Fibroblast of mammary gland (primary cell): ENCODE measurements at places on chromosomes 2 and 18.

DNA sequence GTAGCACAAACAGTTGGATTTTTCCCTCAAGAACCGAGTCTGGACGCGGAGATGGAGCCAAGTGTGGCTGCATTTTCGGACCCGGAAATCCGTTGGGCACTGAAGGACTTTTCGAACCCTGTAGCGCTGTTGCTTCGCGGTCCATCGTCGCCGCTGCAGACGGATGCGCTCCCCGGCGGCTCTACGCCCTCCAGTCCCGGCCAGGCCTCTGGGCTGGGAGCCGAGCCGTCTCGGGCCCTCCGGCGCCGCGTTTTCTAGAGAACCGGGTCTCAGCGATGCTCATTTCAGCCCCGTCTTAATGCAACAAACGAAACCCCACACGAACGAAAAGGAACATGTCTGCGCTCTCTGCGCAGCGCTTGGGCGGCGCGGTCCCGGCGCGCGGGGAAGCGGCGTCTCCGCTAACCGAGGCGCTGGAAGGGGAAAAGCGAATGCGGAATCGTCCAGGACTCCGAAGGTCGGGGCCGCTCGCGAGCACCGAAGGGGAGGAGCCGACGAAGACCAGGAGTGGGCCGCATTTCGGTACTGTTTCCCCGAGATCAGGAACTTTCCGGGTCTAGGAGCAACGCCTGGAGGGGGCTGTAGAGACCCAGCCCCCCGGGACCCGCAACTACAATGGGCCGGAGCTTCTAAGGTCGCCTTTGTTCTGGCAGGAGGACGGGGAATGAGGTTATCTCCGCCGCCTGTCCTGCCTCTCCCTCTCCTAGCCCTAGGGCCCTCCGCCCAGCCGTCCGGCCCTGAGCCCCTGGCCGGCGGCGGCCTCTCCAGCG, 3.2 kb downstream of the EMX1 start:
- DNase-seq, result peak; percentile 14

- peak; percentile 30 for DNase-seq
These were observed 204.2 kb downstream of the AGAP1 start for GRCh38 chr2:235698028-235698427.

- peak; percentile 38 for DNase-seq
These were observed 112.2 kb upstream of the NT5C1B start for GRCh38 chr2:18701546-18701945.

GRCh38 chr2:8861797-8862196, 24.4 kb upstream of the KIDINS220 start:
- DNase-seq, result no peak

DNA sequence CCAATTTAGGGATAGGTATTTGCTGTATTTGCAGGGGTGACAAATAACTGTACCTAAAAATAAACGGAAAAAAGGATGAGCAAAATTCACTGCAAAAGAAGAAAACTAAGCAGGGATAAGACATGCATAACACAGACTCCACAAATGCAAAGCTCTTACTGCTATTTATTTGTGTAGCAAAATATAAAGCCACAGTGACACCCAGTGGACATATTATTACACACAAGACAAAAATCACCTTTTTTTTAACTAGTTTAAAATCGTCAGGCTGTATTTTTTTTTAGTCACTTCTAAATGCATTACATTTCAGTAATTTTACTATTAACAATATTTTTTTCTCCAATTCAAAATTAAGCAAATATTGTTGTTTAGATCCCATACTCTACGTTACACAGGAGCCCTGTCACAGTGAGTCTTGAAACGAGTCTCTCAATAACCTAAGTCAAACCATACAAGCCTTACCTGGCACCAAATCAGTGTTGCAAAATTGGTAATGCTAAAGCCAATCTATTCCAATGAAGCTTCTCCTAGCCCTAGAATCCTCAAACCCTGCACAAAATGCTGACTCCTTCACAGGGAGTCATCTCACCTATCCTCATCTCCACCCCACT, 23.7 kb downstream of the METTL4 start:
- DNase-seq, result peak; percentile 69

GRCh38 chr2:47272905-47273758, 118.0 kb upstream of the STPG4 start:
- DNase-seq, result no peak

GRCh38 chr2:219441451-219442255, 7.0 kb downstream of the SPEG start:
- peak; percentile 26 for DNase-seq

- DNase-seq, result peak; percentile 95
These were observed 647 bp downstream of the CCDC121 start for GRCh38 chr2:27627963-27628766.

DNA sequence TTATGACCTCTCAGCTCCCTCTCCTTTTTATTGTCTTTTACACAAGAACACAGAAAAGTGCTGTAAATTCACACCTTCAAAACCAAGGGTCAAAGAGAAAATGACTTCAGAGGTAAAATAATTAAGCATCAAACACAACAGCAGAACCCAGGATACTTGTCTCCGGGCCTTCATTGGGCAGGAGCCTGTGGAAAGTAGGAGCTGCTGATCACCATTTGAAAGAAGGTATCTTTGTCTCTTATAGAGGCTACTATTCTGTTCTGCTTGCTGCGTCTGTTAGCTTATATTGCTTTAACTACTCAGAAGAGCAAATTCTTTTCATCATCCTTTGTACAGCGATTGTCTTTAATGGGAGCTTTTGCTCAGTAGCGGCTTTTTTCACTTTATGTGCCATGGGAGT, 261.1 kb downstream of the PTGR3 start:
- no peak for DNase-seq
